ENCODE measurements at places on chromosomes 13 and 19.

GRCh38 chr19:51365965-51366388 is at the start of gene ETFB:
Gene ETFB (minus strand): TSS chr19:51366388. CDS start chr19:51366326, 62 bp downstream.
- DNase-seq = no peak

GRCh38 chr13:80030491-80030890 is 310.4 kb downstream of the SPRY2 start:
- no peak for DNase-seq

GRCh38 chr19:51097166-51097738 is 11.0 kb downstream of the CTU1 start:
- no peak for DNase-seq

GRCh38 chr19:56110515-56111448 is 10.3 kb downstream of the ZNF787 start:
- DNase-seq = no peak

- DNase-seq = no peak
Observed at GRCh38 chr13:75416327-75417011, 65.5 kb downstream of the TBC1D4 start.

DNA sequence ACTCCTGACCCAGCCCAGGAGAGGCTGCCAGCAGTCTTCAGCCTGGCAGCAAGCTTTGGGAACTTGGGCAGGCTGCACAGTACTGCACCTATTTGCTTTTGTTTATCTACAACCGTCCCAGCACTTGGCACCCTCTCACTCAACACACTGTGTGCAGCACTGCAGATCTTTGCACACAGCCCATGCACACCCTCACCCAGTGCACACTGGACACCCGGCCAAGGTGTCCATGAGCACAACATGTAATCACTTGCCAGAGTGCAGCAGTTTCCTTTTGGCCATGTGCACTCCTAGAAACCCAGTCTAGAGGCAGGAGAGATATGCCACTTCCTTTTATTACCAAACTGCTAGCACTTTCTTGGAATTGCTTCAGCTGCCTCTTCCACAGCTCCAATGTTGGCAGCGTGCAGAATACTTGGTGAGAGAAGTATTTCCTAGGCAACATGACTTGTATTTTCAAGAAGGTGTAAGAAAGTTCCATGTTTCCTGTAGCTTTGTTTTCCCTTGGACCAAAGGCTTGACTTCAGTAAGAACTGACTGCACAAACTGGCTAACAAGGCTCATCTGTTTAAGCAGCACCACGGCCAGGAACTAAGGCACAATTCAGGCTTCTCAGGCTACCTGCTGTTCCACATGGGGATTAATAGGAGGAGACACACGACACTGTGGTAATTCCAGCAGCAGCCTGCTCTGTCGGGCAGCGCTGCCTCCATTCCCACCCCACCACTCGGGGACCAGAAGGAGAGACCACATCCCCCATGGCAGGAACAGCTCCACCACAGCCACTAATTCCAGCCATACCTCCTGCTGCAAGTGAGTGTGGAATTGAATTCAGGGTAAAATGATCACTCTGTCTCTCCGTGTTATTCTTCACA is 15.3 kb downstream of the ATP7B start:
- DNase-seq = no peak

All from glomerular endothelial cell (primary cell).